ENCODE measurements at places on chromosomes 7 and 10.

GRCh38 chr10:33314811-33315561, 19.5 kb downstream of the NRP1 start:
- DNase-seq: no peak

DNA sequence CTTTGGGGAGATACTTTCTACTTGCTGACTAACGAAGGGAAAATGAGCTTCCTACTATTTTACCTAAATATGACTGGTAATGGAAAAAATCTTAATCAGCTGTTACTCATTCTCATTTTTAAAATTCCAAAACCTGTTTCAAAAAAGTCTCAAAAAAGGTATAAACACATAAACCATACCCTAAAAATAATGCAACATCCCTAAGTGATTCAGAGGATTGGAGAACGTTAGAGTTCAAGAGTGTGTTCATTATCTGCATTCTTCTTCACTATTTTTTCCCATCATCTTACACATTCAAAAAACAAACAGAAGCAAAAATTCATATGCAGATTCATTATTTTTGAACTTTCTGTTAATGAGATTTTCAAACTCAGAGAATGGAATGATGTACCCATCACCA, 150.4 kb upstream of the GNAI1 start:
- DNase-seq: no peak

GRCh38 chr10:34228066-34228465, 587.0 kb downstream of the PARD3 start:
- DNase-seq: no peak

GRCh38 chr7:77504951-77505350, 32.1 kb upstream of the PTPN12 start:
- no peak for DNase-seq

DNA sequence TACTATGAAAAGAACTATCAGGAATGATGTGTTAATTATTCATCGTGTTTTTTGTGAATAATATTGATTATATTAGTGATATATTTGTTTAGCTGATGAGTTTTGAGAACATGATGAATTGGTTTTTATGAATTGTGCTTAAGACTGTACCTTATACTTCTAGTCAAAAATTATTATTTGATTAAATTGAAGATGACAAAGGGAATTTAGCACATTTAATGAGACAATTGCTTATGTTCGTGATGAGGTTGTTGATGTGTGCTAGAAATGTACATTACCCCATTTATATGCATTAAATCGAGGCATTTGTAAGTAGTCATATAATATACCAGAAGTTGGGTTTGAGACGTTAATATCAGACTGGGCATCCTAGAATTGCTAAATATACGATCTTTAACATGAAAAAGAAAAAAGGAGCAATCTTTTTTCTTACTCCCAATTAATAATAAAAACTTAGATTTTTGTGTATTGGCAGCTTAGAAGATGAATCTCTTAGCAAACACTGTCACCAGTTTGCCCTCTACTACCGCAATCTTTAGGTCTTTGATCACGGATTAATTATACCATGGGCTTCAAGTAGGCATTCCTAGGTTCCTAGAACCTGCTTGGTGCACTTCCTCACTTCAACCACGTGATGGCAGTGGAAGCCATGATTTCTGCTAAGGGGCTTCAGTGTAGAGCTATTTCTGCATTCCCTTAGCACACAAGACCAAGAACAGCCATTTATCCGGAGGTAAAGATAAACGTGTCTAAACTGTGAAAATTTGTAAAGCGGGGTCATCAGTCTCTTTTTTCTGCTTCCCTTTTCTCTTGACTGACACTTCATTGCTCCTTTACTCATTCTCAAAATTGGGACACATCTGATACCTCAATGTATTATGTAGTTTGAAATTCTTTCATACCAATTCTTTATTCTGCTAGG, 1.6 kb downstream of the KLHDC10 start:
- DNase-seq: no peak

- DNase-seq: no peak
These were observed 382.5 kb upstream of the KIAA1217 start for GRCh38 chr10:23826421-23826820.

DNA sequence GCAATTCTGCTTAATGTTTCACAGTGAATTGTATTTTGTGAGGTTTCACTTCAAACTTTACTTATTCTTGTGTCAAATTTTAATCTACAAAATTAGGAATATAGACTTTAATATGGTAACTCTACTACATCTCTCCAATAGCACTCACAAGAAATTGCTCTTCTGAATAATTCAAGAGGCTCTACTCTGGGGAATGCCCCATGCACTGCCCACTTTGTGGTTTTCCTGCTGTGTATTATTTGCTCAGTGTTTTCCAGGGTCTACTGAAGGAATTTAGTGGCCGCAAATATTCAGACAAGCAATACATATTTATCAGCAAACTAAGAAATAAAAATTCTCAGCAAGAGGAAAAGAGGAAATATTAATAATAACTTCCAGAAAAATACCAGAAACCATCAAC, 611.4 kb downstream of the TNS3 start:
- no peak for DNase-seq

DNA sequence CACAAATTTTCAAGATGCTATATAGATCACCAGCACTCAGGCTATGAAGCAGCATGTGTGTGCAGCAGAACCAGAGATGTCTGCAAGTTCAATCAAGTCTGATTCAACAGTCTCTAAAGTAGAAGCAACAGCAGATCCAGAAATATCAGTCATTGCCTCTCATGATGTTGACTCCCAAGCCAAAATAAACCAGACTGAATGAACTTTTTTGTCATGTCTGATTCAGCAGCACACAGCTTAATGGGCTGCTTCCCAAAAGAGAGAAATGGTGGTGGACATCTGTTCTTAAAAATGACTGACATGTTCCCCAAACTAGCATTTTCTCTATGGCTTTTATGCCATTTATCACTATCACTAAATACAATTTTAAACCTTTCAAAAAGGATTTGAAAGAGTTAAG, 53.8 kb downstream of the TMEM26 start:
- DNase-seq: no peak

DNA sequence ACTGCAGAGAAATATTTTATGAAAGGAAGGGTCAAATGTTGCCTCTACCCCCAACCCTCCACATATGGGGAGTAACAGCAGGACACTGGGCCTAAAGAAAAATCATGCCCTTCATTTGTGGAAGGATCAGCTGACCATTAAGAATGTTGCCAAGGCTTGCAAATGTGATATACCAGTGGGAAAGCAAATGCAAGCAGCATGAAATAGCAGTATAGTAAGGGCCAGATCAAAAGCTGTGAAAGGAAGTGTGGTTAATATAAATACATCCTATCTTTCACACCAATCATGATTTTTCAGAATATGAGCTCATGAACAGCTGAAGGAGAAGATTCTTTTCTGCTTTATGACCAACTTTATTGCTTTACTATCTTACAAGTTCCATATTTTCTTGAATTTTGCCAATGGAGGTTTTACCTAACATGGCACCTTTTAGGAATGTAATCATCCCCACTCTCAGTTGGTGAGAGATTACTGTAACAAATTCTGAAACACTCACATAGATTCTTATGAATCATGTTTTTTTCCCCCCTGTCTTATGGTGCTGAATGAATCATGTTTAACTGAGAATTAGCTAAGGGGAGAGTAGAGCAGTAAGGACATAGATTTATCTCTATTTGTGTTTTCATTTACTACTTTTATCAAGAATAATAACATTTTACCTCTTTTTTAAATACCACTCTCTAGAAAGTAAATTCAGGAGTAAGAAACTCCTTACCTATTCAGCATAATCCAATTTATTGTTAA, 12.1 kb upstream of the ATAD1 start:
- no peak for DNase-seq

DNA sequence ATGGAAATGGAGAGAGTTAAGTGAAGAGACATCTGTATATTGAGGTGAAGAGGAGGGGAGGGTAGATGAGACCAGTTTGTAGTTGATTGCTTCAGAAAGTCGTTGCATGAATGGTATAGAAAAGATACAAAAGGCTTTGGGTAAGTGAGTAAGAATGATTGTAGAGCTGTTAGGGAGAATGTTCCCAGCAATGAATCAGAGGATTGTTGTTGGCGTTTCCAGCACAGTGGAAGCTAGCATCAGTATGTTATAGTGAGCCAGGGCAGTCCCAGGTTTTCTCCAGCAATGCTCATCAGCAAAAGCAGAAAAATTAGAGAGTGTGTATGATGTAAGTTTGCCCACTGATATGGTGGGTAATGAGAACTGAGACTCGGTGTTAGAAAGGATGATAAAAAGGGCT, 15.4 kb upstream of the CDK6 start:
- DNase-seq: no peak

DNA sequence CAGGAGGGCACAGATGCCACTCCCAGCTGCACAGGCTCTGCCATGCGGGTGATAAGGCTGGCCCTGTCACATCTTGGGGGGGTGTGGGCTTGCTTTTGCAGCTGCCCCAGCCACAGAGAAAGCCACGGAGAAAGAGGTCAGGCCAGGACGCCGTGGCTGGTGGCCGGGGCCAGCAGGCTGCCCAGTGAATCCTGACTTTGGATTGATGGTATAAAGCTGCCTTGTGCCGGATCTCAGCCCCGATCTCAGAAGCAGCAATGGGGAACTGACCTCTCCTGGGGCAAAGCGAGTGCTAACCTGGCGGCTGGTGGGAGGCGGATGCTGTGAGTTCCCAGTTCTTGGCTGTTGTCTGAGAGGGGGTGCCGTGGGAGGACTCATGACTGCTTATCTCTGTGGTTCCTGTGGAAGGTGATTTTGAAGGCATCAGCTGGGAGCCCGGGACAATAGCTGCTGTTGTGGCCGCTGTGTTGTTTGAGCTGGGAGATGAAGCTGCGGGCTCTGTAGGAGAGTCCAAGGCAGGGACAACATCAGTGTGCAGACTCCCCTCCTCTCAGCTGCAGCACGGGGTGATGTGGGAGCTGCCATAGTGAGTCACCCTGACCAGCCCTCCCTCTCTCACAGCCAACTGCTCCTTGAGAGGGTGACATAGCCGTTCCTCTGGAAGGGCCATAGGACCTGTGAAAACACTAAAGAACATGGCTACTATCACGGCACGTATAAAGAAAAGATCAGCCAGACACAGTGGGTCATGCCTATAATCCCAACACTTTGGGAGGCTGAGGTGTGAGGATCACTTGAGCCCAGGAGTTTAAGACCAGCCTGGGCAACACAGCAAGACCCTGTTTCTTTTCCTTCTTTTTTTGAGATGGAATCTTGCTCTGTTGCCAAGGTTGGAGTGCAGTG, 17.0 kb downstream of the IL15RA start:
- no peak for DNase-seq

- DNase-seq: no peak
These were observed 683.2 kb upstream of the LRRN3 start for GRCh38 chr7:110407706-110408105.

GRCh38 chr10:103616705-103617601, 123.4 kb downstream of the NEURL1 start:
- DNase-seq: no peak

DNA sequence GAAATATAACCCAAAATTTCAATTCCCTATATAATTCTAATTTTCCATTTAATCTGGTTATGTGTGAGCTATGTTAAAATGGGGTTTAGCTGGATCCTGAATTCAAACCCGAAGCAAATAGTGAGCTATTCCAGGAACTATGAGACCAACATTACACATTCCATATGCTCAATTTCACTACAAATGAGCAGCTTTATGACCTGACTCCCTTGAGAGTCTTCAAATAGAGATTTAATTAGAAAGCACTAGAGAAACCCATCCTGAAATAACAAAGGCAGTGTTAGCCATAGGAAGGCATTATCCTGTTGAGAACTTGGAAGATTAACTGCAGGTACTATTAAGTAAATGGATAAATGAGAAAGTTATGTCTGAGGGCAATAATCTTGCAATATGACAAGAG, 890.0 kb downstream of the GRM8 start:
- DNase-seq: no peak

GRCh38 chr7:69166979-69167516, 431.2 kb upstream of the AUTS2 start:
- no peak for DNase-seq

- DNase-seq: no peak
These were observed 82.6 kb upstream of the AUTS2 start for GRCh38 chr7:69515495-69516212.

DNA sequence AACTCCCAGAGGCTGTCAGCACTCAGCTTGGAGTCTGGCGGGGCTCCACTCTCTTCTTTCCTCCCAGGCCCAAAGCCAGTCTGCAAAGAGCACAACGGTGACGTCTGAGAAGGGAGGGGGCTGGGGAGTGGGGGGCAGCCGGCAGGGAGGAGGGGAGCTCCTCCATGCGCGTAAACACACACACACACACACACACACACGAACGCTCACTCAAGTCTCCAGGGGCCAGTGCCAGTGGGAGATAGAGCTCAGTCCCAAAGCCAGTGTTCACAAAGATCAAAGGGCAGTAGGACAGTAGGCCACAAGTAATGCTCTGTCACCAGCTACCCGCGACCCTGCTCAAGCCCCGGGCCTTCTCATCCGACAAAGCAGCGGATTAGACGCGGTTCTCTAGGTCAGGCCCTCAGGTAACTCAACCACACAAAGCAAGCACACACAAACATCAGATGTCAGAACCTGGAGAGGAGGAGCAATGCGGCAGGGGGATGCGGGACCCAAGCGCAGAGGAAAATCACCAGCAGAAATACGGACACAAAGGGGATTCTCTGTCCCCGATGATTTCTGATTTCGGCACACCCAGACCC, 19.9 kb downstream of the TCAF1 start:
- no peak for DNase-seq

- DNase-seq: no peak
These were observed 95.3 kb downstream of the HERPUD2 start for GRCh38 chr7:35599645-35600044.

- DNase-seq: no peak
These were observed 697.0 kb downstream of the SORCS1 start for GRCh38 chr10:106467506-106467905.

GRCh38 chr7:79453558-79454360, at the start of gene MAGI2:
TSS of gene MAGI2 (minus strand) at chr7:79453667. CDS start at chr7:79453320, 347 bp downstream.
- no peak for DNase-seq

DNA sequence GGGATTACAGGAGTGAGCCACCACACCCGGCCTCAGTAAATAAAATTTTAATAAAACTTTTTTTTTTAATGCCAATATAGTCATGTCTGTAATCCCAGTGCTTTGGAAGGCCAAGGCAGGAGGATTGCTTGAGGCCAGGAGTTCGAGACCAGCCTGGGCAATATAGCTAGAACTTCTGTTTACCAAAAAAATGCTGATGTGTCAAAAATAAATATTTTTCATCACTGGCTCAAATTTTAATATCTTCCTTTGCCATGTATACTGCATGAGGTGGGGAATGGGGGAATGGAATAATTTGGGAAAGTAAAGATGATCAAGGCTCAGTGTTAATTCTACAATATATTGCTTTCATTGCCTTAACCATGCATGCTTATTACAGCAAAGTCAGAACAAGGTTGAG, 10.7 kb upstream of the RHBDD2 start:
- no peak for DNase-seq

- DNase-seq: no peak
These were observed 32.8 kb downstream of the CPVL start for GRCh38 chr7:29113384-29114102.

- DNase-seq: no peak
These were observed 22.2 kb downstream of the ANK3 start for GRCh38 chr10:60367431-60367830.

DNA sequence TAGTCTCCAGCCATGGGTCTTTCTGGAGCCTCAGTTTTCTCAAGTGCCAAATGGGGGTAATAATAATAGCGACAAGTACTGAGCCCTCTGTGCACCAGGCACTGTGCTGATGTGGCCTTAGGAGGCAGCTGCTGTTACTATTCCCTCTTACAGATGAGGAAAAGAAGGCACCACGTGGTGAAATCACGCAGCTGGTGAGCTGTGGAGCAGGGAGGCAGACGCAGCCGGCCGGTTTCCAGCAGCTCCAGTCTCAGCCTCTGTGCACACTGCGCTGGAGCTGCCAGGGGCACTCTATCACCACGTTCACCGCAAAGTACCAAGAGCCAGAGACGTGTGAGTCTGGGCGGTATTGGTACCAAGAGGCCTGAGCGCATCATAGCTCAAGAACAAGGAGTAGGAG, 9.6 kb downstream of the PYROXD2 start:
- no peak for DNase-seq
